ENCODE measurements at places on chromosomes 2 and 18.

- no peak for DNase-seq
These were observed 13.8 kb upstream of the GATA6 start for GRCh38 chr18:22155584-22155983.

- no peak for DNase-seq
These were observed 510.9 kb upstream of the CELF4 start for GRCh38 chr18:38076346-38077070.

DNA sequence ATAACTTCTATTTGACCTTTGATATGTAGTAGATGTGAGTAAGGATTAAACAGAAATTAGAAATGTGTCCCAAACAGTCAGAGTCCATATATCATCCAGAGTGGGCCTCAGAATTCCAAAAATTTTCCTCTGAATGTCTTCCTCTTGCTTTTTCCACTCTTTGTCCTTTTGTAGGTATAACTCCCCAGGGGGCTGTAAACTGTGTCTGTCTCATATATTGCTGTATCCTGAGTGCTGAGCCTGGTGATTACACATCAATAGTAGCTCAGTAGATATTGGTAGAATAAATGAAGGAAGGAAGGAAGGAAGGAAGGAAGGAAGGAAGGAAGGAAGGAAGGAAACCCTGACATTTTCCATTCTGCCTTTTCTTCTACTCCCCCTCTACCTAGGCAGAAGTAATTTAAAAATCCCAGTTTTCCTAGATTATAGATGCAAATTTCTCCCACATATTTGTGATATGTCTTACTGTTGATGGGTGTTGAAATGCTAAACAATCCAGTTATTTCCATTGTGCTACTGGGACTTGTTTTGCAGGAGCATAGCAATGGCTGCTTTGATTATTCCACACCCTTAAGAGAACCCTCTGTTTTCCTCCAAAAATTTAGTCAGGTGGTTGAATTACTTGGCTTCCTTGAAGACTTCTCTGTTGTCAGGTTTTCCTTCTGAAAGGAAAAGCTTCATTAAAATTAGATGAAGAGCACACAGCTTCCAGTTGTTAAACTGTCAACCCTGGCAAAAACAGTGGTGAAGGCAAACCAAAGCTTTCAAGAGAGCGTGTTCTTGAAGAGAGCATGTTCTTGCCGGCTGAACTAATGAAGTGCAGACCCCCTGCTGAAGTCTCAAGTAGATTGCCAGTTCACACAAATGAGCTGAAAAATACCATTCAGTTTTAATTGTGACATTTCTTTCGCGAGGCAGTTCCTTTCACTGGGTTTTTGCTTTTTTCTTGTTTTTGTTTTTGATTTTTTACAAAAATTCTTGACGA, 147.8 kb downstream of the KCNE4 start:
- DNase-seq: no peak

DNA sequence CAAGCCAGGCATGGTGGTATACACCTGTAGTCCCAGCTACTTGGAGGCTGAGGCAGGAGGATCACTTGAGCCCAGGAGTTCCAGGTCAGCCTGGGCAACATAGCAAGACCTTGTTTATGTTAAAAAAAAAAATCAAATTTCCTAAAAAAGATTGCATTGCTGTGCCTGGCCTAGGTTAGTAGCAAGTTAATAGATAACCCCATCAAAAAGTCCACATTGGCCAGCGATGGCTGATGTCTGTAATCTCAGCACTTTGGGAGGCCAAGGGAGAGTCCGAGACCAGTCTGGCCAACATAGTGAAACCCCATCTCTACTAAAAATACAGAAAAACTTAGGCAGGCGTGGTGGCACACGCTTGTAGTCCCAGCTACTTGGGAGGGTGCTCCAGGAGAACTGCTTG, 38.7 kb downstream of the PARD6G start:
- DNase-seq: no peak

GRCh38 chr2:54374591-54375364, 81.3 kb upstream of the SPTBN1 start:
- no peak for DNase-seq

- no peak for DNase-seq
These were observed 139.8 kb downstream of the ATL2 start for GRCh38 chr2:38237311-38237710.

GRCh38 chr2:219308142-219309101, 779 bp downstream of the PTPRN start:
- peak; percentile 71 for DNase-seq

- DNase-seq: no peak
These were observed 34.2 kb upstream of the SPATS2L start for GRCh38 chr2:200272320-200272719.

- DNase-seq: no peak
These were observed 300.0 kb upstream of the SLC39A10 start for GRCh38 chr2:195356920-195357440.

DNA sequence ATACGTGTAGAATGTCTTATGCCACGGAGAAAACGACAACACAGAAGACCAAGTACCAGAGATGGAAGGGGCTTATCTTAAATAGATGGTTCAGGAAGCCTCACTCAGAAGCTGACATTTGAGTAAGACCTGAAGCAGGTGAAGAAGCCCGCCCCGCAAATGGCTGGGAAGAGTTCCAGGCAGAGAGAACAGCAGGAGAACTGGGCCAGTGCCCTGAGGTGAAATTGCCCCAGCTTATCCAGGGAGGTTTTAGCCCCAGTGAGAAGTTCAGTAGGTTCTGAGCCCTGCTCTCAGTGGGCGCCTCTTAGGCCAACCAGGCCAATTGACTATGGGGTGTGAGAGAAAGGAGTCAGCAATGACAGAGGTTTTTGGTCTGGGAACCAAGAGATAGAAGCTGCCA, 166.1 kb upstream of the FOSL2 start:
- no peak for DNase-seq

- DNase-seq: peak; percentile 57
These were observed 5.1 kb upstream of the MIB1 start for GRCh38 chr18:21735452-21736015.

DNA sequence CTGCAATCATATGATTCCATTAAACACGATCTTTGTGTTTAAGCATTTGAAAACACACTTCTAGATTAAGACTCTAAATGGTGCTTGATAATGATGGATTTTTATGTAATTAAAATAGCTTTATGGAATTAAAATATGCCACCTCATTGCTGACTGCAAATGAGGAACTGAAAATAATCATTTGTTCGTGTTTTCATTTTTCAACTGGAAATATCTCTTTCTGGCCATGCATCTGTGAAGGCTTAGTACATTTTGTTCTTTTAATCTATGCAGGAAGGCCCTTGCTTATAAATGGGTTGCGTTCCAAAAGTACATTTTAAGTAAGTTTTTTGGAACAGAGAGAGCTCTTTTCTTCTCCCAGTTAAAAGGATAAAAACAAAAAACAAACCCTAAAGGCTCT, 125.5 kb downstream of the MC4R start:
- DNase-seq: no peak

- DNase-seq: no peak
These were observed 76.1 kb upstream of the SMAD2 start for GRCh38 chr18:48006415-48007175.

- no peak for DNase-seq
These were observed 136.3 kb downstream of the RPIA start for GRCh38 chr2:88827821-88828220.

DNA sequence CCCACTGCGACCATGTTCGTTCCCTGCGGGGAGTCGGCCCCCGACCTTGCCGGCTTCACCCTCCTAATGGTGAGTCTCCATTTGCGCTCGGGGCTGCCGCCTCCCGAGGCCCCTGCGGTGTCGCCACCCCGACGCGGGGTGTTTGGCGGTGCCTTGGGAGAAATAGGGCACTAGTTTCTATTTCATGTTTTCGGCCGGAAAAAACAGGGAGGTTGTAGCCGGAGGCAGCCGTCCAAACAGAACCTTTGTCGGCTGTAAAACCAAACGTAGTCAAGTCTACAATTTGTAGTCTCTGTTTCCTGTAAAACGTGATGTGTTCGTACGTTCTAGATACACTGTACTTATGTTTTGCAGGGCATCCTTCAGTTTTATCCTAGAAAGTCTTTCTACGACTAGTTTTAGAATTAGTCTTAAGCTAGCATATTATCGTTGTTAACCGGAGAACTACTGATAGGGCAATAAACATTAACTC, 290 bp downstream of the PSMG2 start:
- no peak for DNase-seq

DNA sequence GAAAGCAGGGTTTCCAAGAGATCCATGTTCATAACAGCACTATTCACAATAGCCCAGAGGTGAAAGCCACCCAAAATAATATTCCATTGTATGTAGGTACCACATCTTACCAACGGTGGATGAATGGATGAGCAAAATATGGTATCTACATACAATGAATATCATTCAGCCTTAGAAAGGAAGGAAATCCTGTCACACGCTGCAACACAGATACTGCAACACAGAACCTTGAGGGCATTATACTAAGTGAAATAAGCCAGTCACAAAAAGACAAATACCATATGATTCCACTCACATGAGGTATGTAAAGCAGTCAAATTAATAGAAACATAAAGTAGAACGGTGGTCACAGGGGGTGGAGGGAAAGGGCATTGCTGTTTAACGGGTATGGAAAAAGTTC, 155.7 kb downstream of the DTNB start:
- DNase-seq: no peak

GRCh38 chr2:19990416-19990728, 467 bp upstream of the WDR35 start:
- no peak for DNase-seq

GRCh38 chr18:9771261-9771976, 63.3 kb downstream of the RAB31 start:
- DNase-seq: peak; percentile 52

DNA sequence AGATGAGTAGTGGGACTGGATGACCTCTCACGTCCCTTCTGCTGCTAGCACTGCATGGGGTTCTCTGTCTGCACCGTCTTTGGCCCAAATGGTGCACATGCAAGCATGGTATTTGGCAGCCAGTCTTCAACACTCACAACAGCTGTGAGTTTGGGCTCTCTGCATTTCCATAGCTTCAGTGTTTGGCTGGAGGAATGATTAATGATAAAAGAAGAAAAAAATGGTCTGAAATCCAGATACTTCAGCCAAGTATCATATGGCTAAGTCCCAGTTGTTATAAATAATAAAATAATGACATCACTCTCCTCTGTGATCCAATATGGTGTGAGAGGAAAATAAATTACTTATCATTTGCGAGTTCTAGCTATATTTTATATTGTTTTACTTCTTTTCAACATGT, 173.3 kb downstream of the DCDC2C start:
- DNase-seq: no peak

GRCh38 chr2:233142355-233142897, 82.3 kb downstream of the INPP5D start:
- DNase-seq: no peak

DNA sequence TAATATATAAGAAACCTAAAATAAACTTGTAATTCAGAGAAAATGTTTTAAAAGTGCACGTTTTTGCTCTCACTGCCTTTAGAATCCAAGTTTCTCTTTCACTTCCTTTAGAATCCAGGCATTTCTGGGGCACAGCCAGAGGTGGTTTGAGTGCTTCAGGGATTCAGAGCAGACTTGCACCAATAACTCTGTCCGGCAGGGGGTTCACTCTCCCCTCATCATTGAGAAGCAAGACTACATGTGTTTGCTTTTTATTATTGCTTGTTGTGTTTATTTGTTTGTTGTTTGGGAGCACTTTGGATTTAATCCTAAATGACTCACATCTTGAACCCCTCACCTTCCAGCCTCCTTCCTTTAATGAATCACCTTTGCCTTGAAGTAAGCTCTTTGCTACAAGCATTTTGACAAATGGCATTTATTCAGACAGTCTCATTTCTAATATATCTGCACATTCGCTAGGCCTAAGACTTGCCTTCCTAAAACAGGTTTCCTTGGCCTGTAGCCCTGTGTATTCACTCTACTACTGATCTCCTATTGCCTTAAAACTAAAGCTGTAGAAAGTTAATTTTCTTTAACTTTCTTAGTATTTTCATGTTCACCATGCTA, 233.5 kb upstream of the ATP5MC3 start:
- DNase-seq: peak; percentile 59

DNA sequence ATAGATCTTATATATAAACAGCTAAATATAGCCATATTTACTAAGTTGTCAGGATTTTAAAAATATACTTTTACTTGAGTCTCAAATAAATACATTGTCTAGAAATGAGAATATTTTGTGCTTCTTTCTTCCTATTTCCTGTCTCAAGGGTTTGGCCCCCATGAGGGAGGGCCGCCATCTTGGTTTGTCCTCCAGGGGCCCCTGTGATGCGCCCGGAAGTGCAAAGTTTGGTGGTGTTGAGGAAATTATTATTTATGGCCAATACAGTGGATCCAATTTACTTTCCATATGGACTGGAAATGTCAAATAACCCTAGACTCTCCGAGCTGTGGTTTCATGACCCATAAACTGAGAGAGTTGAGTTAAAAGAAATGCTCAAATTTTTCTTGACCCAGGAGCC, 104.7 kb upstream of the OTOS start:
- DNase-seq: no peak

DNA sequence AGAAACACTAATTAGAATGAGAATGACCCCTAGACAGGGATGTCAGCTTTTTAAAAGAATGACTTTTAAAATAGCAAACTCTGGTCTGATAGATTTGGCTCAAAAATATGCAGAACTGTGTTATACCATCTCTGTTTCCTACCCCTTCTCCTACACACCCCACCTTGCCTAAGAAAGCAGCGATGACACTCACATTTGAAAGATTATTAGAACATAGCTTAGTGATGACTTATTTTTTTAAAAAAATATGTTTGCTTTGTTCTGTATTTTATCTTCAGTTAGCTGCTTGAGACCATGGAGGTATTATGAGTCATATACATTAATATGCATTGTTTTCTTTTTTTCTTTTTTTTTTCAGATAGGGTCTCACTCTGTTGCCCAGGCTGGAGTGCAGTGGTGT, 176.7 kb upstream of the TPO start:
- no peak for DNase-seq

DNA sequence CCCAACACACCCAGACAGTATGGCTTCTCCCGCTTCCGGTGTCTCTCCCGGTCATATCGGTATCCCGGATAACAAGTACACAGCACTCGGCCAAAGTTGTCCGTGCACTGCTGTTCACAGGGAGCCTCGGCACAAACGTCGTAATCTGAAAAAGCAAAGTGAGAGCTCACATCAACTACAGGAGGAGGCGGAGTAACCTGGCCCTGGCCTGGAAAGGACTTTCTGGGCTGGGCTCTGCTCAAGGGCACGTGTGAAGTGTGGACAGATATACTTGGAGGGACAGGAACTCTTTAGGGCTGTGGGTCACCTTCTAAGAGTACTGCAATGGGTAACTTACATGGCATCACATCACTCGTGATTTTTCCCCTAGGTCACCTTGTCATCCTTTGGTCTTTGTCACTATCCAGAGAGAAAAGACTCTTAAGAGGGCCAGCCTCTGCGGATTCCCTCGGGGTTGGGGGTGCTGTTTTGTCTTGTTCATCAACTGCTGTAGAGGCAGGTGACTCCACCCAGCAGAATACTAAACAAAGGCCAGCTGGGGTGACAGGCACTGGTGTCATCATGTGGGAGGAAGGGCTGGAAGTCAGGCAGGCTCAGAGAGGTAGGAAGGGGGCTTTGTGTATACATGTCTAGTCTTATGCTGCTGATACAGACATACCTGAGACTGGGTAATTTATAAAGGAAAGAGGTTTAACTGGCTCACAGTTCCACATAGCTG, 110.6 kb upstream of the LMAN1 start:
- no peak for DNase-seq

- DNase-seq: peak; percentile 40
These were observed 1.1 kb downstream of the CHN1 start for GRCh38 chr2:175003875-175004729.

All from NT2/D1 (cell line).